ENCODE measurements at places on chromosomes 4 and X.

- DNase-seq: no peak
Measured at GRCh38 chrX:117713411-117713810, 403.2 kb downstream of the KLHL13 start.

GRCh38 chr4:179352221-179352620 is 1910.0 kb upstream of the AGA start:
- no peak for DNase-seq

- no peak for DNase-seq
Measured at GRCh38 chrX:54785901-54786300, 12.2 kb downstream of the ITIH6 start.

- no peak for DNase-seq
Measured at GRCh38 chr4:4812145-4812794, 47.2 kb upstream of the MSX1 start.

DNA sequence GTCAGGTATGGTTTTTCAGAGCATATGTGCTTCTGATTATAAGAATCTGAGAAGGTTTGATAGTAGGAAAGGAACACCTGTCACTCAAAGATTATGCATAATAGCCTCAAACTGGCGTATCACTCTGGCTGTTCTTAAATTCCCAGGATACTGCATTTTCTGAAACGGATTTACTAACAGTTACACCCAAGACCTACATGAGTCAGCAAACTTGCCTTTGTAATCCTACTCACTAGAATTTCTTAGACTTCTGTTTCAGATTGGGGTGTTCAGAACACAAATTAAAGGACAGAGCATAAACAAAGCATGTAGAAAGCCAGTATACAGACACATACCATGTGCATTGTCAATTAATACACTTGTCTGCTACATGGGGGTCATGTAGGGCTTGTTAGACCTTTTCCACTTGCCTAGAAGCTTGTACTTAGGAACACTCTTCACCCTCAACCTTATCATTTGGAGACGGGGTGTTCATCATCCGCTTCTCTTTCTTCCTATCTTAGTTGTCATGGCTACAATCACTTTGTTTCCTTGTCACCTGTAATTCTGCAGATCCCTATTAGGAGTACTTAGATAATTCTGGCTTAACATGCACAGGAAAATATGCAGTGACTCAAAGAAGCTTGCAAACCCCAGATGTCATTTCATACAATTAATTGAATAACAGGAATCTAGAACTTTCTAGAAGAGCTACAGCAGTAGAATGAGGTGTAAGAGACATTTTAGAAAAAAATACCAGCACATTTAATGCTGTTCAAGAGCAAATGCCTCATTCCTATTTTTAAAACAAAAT is 593.0 kb upstream of the TENM3 start:
- no peak for DNase-seq
